ENCODE measurements at places on chromosomes 12 and 14.

DNA sequence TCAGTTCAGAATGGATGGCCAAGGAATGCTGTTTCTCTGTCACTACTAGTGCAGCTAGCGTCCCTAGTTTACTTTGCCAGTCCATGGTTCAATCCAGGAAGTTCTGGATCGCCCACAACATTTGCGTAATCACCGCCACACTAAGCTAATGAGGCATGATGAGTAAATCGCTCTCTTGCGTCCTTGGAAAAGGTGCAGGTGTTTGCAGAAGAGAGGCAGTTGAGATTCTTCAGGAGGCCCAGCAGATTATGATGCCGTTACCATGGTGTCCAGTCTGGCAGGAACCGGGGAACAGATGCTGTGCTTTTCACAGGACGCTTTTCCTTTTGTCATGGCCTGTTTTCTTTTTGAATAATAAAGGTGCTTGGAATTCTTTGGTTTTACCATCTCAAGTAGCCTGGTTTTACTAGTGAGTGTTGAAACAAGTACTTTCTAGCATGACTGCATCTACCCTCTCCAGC lies 9.0 kb downstream of the TPH2 start:
- DNase-seq, result peak; percentile 52

DNA sequence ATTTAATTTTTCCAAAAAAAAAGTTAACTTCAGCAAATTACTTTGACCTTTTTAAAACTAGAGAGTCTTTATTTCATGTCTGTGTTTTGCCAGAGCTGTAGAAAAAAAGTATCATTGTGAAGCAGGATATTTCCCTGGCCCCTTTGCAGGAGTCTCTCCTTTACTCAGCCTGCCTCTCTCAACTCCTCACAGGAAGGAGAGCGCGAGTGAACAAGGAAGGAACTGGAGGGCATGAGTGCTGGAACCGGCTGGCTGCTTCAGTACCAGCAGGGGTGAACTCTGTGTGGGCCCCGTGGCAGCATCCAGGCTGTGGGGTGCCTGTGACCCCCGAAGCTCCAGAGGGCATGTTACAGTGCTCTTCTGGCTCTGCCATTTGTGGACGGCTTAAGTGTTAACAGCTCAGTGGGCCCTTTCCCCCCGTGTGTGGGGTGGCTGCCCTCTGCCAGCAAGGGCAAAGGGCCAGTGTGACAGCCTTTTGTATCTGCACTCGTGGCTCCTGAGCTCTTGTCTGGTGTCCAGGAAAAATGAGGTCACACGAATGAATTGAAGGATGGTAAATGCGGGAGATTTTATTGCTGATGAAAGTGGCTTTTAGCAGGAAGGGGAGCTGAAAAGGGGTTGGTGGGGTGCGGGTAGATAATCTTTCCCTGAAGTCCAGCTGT lies 76.6 kb upstream of the KCNH3 start:
- DNase-seq, result peak; percentile 5

DNA sequence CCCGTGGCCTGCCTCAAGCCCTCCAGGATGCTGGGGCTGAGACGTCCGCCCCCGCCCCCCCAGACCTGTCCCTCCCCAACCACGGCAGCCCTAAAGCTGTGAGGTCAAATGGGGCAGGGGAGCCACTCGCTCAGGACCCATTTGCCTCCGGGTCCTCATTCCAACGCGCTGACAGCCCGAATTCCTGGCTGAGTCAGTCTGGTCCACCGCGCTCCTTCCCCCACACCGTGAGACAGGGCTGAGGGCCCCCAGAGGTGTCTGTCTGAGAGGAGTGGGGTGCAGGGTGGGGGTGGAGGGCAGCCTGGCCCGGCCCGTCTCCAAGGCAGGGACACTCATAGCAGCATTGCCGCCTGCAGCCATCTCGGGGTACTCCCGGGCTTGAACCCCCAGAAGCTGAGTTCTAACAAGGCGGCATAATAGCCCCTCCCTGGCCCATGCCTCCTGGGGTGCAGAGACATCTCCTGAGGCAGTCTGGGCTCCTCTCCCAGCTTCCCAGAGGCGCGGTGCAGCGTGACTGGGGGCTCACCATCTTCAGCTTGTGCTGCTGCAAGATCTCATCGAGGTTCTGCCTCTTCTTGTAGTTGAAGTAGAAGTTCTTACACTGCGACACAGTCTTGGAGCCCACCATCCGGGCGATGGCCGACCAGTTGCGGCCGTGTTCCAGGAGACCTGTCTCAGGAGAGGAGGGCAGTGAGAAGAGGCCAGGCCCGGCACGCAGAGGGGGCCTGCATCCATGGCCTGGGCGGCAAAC lies 90.5 kb downstream of the RFLNA start:
- DNase-seq, result no peak

GRCh38 chr14:44528180-44528579 lies 21.1 kb upstream of the FSCB start:
- DNase-seq, result no peak

GRCh38 chr14:102728501-102728900 lies 48.7 kb upstream of the TRAF3 start:
- DNase-seq, result peak; percentile 62

GRCh38 chr12:115370650-115371049 lies 686.7 kb upstream of the TBX3 start:
- DNase-seq, result no peak

GRCh38 chr14:30587141-30587540 lies 28.2 kb downstream of the G2E3 start:
- DNase-seq, result no peak

GRCh38 chr14:96072076-96072475 lies 32.9 kb downstream of the C14orf132 start:
- no peak for DNase-seq

DNA sequence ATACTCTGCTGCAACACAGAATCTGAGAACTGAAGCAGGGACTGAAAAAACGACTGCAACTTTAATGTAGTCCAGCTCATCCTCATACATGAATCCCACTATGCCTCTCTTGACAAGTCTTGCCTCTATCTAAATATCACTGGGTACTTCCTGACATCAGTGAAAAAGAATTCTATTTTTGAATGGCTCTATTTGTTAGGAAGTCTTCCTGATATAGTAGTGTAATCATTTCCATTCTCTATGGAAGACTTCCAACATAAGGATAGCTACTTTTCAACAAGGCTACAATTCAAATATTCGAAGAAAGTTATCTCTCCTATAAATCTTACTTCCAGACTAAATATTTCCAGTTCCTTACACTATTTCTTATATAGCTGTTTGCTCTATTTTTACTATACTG lies 167.5 kb downstream of the MDGA2 start:
- DNase-seq, result no peak

DNA sequence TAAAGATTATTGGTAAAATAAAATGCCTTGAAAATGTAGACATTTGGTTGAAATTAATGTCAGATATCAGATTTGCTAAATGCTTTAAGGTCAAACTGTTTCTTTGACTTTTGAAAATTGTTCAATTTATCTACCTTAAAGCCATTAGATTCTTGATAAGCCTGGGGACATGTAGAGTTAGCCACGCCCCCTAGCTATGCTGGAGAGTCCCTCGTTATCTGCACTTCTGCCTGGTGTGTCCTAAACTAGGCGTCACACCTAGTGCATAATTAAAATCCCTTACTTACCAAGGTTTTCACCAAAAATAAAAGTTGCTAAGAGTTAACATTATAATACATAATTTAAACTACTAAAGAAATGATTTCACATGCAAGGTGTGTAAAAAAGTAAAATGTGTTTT lies 79.5 kb downstream of the EGLN3 start:
- DNase-seq, result no peak
